ENCODE measurements at places on chromosomes 7 and 10. TPM values are rescaled to one million over a fixed set of nuclear protein-coding genes. Genes with fewer than 3 reads are reported as not detected.

The KCTD7 gene
- total RNA-seq = 17.5 TPM

The CYP26C1 gene
- total RNA-seq = under 0.01 TPM

The FAM3C gene
- 48.1 TPM for total RNA-seq

The DNAJC12 gene
- 4.3 TPM for total RNA-seq

The ITGA8 gene
- 1.3 TPM for total RNA-seq

The CDHR3 gene
- 3.8 TPM for total RNA-seq

The BEND7 gene
- total RNA-seq = 5.0 TPM

The PCDH15 gene
- under 0.01 TPM for total RNA-seq

The RAPGEF5 gene
- total RNA-seq = 1.1 TPM

The TSPAN33 gene
- 1.3 TPM for total RNA-seq

The LDB3 gene
- total RNA-seq = under 0.01 TPM

The KIF11 gene
- total RNA-seq = 3.4 TPM

The PPIF gene
- total RNA-seq = 22.6 TPM

The EN2 gene
- under 0.01 TPM for total RNA-seq

The OR9A2 gene
- total RNA-seq = not detected

The MEOX2 gene
- total RNA-seq = 0.37 TPM

The EPDR1 gene
- 112 TPM for total RNA-seq

The OR2A2 gene
- total RNA-seq = not detected

The VAX1 gene
- total RNA-seq = not detected

The ACBD7 gene
- total RNA-seq = 0.43 TPM

The GPRIN2 gene
- total RNA-seq = under 0.01 TPM

The OPN1SW gene
- not detected for total RNA-seq

The BHLHA15 gene
- 0.37 TPM for total RNA-seq

The DENND2A gene
- total RNA-seq = 15.6 TPM
